ENCODE measurements at places on chromosomes 4 and X.

GRCh38 chr4:47816748-47817147 lies 21.1 kb downstream of the CORIN start:
- DNase-seq: no peak

- DNase-seq: no peak
Measured at GRCh38 chr4:2071252-2071911, 12.3 kb downstream of the NAT8L start.

DNA sequence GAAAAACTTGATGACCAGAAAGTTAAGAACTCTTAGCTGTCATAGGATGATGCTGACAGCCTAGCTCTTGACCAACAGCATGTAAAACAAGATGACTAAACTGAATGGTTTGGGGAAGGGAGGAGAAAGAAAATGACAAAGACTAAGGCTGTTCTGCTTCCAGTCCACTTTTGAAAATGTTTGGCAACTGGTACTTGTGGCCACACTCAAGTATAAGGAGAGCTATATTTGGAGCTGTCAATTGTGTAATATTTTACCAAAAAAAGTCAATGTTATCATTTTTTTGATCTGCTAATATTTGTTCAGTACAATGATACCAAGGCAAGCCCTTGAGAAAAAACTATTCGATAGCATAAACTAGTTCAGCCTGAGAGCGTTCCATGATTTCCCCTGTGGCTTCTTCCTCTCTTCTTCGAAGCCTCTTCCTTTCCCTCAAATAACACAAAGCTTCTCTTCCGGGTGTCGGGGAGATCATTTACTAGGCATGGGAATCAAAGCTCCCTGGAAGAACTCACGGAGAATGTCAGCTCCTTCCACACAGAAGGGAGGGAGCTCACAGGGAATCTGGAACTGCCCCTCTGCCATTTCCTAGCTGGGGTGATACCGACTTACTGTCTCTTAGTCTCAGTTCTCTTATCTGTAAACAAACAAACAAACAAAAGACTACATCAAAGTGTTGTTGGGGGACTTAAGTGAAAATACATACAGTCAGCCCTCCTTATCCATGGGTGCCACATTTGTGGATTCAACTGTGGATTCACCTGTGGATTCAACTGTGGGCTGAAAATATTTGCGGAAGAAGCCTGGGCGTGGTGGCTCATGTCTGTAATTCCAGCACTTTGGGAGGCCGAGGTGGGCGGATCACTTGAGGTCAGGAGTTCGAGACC lies 82.6 kb downstream of the SCD5 start:
- DNase-seq: no peak

GRCh38 chrX:109283870-109284269 lies 198.0 kb downstream of the GUCY2F start:
- no peak for DNase-seq

- no peak for DNase-seq
Measured at GRCh38 chrX:100643956-100644860, at the start of gene SRPX2. Gene SRPX2 (plus strand): TSS chrX:100644199. CDS start chrX:100646323, 2,124 bp downstream.

- no peak for DNase-seq
Measured at GRCh38 chr4:24330573-24330972, 253.8 kb downstream of the DHX15 start.

Measured in CD8-positive, alpha-beta memory T cell (primary cell).